Stimulated activated CD8-positive, alpha-beta memory T cell treated with anti-CD3 and anti-CD28 coated beads, Interleukin-4, amount 100 ng/mL, for 1 hour (primary cell): ENCODE measurements at places on chromosomes 3 and 15.

DNA sequence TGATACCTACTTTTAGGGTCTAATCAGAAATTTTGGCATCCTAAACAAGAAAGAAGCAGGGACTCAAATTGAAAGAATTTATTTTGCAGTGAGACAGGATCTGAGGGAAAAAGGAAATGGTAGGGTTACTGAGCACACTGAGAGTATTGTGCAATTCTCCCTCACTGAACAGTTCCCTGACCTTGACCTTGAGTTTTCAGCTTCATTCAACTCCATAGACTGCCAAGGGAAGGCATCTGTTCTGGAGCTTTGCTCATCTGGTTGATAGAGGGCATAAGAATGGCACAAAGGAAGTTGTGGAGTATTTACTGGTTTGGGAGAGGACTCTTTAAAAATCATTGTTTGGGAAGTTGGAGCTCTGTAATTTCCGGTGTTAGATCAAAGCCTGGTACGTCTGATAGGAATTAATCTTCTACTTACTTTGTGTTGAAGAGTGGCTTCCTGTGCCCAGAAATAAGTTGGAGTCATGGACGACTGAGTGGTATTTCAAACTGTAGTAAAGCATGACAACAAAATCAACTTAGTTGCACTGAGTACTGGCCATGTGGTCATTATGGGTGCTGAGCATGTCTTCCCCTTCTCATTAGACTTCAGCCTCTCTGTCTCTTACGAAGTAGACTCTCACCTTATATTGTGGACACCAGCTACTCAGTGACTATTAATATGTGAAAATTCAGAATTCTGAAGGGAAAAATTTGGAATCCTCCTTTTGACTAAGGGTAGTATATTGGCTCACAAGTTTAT is 40.8 kb downstream of the CLDN1 start:
- no peak for DNase-seq

DNA sequence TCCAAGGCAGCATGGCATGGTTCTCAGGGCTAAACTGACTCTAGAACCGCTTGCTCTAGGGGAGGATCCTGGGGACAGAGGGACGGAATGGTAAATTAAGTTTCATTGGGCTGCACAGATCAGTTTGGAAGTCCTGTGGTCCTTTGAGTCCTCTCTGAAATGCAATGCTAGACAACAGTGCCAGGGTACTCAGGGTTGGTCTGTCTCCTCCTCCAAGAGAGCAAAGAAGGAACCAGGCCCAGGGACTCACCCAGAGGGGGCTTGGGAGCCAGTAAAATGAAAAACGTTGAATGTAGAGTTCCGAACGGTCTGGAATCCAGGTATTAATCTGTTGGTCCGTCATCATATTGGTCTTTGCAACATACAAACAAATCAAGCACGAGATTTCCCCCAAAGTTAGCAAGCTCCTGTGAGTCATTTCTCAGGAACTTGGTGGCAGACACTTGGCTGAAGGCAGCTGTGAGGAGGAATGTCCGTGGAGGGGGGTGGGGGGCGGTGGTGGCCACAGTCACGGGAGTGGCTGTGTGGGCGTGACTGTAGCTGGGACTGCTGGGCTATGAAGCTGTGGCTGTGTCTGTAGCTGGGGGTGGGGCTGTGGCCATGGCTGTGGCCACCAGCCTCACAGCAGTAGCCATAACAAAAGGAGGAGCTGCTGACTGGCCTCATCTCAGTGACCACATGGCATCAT is 361.0 kb downstream of the SHQ1 start:
- DNase-seq: no peak

DNA sequence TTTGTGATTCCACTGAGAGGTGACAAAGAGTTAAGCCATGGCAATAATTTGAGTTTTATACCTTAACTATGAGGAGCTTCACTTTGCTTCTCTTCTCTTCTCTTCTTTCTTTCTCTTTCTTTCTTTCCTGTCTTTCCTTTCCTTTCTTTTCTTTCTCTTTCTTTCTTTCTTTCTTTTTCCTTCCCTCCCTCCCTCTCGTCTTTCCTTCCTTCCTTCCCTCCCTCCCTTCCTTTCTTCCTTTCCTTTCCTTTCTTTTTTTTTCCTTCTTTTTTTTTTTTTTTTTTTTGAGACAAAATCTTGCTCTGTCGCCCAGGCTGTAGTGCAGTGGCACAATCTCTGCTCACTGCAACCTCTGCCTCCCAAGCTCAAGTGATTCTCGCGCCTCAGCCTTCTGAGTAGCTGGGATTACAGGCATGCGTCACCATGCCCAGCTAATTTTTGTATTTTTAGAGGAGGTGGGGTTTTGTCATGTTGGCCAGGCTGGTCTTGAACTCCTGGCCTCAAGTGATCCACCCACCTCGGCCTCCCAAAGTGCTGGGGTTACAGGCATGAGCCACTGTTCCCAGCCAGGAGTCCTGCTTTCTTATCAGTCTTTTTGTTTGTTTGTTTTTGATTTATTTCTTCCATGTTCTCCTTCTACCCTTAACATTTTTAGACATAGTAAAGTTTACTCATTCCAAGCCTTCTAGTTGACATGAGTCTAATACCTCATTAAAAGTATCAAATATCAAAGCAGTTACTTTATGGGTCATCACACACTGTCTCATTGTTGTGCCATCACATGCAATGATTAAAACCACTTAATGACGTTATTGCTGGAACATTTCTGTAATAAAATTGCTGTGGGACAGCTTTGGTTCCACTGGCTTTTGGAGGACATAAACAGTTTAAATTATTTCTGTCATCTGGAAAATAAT is 29.9 kb downstream of the SLC49A4 start:
- DNase-seq: no peak

DNA sequence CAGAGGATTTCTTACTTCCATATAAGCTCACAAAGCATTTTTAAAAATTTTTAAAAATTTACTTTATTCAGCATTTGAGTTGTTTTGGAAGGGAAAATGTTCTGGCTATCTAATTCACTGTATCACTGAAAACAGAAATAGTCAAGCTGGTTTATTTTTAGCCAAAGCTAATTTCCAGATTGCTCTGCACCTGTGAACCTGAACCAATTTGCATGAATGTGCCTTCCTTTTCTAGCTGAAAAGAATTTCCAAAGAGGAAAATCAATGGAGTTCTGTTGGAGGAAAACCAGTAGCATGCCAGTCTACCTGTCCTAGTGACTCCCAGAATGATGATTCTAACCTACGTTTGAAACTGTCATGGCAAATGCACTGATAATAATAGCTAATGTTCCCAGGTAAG is 134.2 kb upstream of the LIPC start:
- DNase-seq: no peak

DNA sequence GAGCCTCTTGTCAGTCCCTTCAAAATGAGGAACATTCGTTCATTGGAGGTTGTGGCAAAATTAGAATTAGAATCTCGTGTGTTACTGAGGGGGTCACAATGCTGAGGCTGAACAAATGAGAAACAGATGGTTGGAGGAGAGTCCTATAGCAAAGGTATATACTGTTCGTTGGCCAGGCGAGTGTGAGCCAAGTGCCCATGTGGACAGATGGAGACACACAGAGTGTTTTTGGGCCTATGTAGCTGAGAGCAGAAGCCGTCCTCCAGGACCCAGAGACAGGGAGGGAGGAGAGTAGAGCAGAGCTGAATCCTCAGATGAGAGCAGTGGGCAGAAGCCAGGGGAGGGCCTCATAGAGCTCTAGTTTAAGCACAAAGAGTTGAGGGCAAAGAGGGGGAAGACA is 98.9 kb downstream of the NR1D2 start:
- no peak for DNase-seq

DNA sequence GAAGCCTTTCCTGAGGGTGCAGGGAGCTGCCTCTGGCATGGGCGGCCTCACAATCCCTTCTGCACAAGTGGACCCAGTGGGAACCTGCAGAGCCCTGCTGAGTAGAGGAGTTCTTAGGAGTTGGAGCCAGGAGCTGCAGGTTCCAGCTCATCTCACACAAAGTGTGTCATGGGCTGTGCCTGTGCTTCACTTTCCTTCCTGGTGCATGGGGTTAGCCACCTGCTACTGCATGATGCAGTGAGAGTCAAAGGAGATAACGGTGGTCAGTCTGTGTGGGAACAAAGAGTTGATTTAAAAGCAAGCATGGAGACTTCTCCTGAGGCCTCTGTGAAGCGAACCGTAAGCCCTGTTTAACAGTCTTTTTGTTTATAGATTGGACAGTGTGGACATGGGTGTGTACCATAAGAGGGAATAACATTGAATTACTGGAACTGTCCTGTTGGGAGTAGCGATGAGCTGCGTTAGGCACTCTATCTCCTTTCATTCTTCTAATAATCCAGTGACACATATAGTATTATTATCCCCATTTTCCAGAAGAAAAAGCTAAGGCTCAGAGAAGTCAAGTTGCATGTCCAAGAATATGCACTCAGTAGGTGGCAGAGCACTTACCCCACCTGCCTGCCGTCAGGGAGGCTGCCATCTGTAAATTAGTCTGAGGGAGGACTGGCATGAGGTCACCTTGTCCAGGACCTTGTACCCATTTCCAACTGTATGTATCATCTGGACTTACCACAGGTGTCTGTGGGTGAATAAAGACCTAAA is 68.7 kb upstream of the PRR23C start:
- no peak for DNase-seq

DNA sequence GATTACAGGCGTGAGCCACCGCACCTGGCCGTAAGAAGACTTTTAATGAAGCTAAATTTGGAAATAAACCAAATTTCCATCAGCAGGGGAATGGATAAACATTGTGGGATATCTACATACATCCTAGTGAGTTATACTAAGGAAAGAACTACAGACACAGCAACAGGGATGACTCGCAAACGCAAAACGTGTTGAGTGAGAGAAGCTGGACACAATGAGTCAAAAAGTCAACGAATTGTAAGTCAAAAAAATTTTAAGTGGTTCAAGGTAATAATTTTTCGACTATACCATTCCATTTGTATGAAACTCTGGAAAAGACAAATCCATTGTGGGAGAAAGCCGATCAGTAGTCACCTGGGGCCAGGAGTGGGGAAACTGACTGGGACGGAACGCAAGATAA is 19.9 kb downstream of the PLA2G4F start:
- DNase-seq: no peak

- no peak for DNase-seq
Measured at GRCh38 chr15:75673426-75674235, 25.9 kb downstream of the SNX33 start.
